ENCODE measurements at places on chromosomes 16 and 17. TPM values are rescaled to one million over a fixed set of nuclear protein-coding genes. Genes with fewer than 3 reads are reported as not detected.

Gene MRC2
- total RNA-seq: 6.1 TPM

Gene TBX4
- total RNA-seq: not detected

Gene NUPR1
- not detected for total RNA-seq

Gene TMIGD1
- not detected for total RNA-seq

Gene PRSS21
- total RNA-seq: 2.4 TPM

Gene HEATR9
- total RNA-seq: 0.46 TPM

GRCh38 chr17:45687594-45687993 lies 96.5 kb upstream of the CRHR1 start:
- DNase-seq: no peak

DNA sequence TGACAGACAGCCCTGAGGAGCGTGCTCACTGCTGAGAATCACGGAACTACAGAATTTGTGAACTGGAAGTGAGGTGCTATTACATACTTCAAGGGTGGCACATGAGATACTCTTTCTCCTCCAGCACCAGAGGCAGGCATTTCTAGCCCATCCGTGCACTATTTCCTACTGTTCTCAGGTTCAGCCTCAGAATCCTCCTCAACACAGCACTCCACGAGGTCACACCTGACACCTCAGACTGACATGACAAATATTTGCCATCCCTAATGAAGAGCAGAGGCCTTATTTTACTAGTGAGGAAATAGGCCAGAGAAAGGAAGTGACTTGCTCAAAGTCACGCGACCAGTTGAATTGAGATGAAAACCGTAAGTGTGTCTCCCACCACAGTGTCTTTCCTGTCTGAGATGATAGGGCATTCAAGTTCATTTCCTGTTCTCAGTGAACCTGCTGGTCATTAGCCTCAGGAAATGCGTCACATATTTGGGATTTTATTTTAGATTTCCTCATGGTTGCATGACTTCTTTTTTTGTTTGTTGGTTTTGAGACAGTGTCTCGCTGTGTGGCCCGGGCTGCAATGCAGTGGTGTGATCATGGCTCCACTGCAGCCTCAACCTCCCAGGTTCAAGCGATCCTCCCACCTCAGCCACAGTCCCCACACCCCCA lies 23.6 kb downstream of the SEZ6 start:
- DNase-seq: peak; percentile 44

GRCh38 chr16:73997340-73997711 lies 299.3 kb upstream of the PSMD7 start:
- DNase-seq: no peak

- DNase-seq: no peak
These were observed 14.4 kb upstream of the GNG13 start for GRCh38 chr16:814974-815373.

DNA sequence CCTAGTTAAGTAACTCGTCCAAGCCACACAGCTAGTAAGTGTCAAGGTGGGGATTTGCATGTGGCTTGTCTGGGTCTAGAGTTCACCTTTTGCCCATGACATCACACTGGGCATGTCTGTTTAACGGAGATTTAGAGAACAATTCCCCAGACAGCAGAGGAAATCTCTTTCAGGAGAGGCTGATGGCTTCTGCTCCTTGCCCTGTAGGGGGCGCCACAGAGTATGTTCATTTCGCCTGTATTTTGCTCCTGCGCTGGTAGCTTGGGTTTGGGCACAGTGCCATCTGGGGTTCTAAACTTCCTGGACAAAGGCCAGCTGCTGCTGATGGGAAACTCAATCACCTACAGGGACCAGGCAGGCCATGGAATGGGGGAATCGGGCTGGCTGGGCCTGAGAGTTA lies 20.4 kb downstream of the OTOA start:
- DNase-seq: peak; percentile 24

GRCh38 chr17:64145375-64145750 lies 15.4 kb upstream of the ERN1 start:
- DNase-seq: no peak

- DNase-seq: no peak
These were observed 157.2 kb downstream of the ZNF18 start for GRCh38 chr17:11840052-11840451.

DNA sequence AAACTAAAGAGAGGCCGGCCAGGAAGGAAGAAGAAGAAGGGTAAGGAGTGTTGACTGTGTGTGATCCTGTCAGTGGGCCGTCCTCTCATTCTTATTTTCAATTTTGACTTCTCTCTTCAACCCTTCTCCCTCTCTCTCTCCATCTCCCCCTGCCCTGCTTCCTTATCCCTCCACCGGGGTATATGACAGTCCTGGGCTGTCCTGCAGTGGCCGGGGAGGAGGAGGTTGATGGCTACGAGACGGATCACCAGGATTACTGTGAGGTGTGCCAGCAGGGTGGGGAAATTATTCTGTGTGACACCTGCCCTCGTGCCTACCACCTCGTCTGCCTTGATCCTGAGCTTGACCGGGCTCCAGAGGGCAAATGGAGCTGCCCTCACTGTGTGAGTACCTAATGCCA lies 5.6 kb downstream of the CHD3 start:
- no peak for DNase-seq

DNA sequence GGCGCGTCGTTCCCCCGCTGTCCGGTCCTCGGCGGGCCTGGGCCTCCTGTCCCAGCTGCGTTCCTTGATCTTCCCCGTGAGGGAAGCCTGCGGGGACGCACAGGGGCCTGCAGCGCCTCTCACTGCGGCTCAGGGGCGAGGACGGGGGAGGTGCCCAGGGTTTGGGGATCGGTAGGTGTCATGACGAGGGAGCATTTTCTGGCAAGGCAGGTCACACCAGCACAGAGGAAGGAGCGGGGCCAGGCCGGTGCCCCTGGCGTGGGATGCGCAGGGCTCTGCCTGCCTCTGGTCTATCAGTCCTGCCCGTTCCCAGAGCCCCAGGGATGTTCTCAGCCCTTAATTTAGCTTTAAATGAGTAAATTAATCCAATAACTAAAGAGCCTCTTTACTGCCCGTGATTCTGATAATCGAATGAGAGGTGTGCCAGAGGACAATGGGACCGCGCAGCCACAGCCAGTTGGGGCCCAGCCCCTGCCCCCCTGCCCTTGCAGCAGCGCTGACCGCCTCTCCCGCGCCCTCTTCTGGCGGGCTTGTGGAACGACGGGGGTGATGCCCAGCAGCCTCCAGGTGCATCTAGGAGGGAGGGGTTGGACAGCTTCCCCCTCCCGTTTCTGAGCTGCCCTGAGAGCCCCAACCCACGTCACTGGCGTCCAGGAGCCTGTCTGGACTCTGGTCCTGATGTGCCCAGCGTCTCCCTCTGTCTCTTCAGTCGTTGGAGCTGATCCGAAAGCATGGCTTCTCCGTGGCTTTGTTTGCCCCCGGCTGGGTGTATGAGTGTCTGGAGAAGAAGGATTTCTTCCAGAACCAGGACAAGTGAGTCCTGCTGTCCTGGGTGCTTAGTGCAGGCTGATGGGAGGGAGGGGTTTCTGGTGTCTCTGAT lies 7.9 kb downstream of the ENGASE start:
- peak; percentile 64 for DNase-seq

GRCh38 chr17:10803830-10804475 lies at the start of gene TMEM238L:
TSS of gene TMEM238L (minus strand) at chr17:10804099. CDS start at chr17:10803963, 136 bp downstream.
- DNase-seq: no peak

- peak; percentile 61 for DNase-seq
These were observed 72.9 kb downstream of the MRM1 start for GRCh38 chr17:36674278-36674650.

All from activated T-cell treated with anti-CD3 and anti-CD28 coated beads, Interleukin-2, amount 50 U/mL, for 72 hours (primary cell).